Daoy (cell line): ENCODE measurements at places on chromosomes 7 and 10. TPM values are rescaled to one million over a fixed set of nuclear protein-coding genes. Genes with fewer than 3 reads are reported as not detected.

DNA sequence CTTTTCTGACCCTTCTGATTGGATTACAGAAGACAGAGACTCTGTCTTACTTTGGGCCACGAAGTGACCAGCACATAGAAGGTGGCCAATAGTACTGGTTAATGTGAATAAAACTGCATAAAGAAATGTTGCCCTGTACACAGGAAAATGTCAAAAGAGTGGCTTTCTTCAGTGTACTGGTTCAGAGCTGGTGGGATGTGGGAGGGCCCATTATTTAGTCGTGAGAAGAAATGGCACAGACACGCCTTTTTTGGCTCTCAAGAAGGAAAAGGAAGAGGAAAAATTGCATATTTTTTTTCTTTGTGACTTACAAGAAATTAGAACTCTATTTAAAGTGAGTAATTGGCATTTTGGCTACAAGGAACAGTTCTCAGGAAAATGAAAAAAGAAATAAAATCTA lies 129.7 kb downstream of the DGKI start:
- no peak for DNase-seq

The NEBL gene
- total RNA-seq = under 0.01 TPM in 1 of 2 replicates, not detected in the other

- DNase-seq = no peak
These were observed 556.7 kb downstream of the TYW1 start for GRCh38 chr7:67553378-67553777.

- no peak for DNase-seq
These were observed 13.9 kb downstream of the PRSS2 start for GRCh38 chr7:142784716-142785115.

DNA sequence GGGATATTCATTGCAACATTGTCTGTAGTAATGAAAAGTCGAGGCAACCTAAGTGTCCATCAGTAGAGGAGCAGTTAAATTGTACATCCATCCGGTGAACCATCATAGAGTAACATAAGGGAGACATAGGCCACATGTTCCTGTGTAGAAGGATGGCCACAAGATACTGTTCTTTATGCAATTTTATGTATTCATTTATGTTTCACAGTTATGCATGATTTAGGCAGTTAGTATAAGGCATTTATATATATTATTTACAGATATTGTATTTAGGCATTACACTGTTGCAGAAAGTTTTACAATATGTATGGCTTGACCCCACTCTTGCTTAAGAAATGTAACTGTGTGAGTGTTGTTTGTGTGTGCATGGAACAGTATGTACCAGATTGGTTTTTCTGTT lies 36.0 kb upstream of the CDH23 start:
- no peak for DNase-seq

- no peak for DNase-seq
These were observed 9.4 kb upstream of the KAT6B start for GRCh38 chr10:74816824-74817498.

- no peak for DNase-seq
These were observed 208.6 kb downstream of the LHFPL3 start for GRCh38 chr7:104536956-104537355.

GRCh38 chr7:112383671-112384417 lies 66.4 kb upstream of the IFRD1 start:
- peak; percentile 19 for DNase-seq

- DNase-seq = no peak
These were observed 549.1 kb downstream of the LRMDA start for GRCh38 chr10:75980419-75981002.

- no peak for DNase-seq
These were observed 1171.6 kb upstream of the C7orf33 start for GRCh38 chr7:147418966-147419365.

DNA sequence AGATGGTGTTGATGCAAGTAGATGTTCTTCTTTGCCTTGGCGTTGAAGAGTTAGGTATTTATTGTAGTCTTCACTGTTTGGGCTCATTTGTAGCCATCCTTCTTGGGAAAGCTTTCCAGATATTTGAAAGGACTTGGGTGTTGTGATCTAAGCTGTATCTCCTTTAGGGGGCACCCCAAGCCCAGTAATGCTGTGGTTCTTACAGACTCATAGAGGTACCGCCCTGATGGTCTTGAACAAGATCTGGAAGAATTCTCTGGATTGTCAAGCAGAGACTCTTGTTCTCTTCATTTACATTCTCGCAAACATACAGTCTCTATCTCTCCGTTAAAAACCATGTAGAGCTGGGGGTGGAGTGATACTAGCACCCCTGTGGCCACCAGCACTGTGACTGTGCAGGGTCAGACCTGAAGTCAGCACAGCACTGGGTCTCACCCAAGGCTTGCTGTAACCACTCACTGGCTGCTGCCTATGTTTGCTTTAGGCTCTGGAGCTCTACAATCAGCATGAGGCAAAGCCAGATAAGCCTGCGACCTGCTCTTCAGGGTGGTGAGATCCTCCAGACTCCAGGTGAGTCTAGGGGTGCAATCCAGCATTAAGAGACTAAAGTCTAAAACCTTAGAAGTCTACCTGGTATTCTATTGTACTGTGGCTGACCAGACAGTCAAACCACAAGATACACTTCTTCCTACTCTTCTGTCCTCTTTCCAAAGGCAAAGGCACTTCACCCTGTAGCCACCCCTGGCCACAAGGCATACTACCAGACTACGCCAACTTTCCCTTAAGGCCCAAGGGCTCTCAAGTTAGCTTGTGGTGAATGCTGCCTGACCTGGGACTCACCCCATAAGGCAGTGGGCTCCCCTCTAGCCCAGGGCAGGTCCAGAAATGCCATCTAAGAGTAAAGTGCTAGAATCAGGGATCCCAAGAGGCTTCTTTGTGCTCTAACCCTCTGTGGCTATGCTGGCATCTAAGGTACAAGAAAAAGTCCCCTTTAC lies 209.7 kb upstream of the TMEM196 start:
- peak; percentile 83 for DNase-seq

DNA sequence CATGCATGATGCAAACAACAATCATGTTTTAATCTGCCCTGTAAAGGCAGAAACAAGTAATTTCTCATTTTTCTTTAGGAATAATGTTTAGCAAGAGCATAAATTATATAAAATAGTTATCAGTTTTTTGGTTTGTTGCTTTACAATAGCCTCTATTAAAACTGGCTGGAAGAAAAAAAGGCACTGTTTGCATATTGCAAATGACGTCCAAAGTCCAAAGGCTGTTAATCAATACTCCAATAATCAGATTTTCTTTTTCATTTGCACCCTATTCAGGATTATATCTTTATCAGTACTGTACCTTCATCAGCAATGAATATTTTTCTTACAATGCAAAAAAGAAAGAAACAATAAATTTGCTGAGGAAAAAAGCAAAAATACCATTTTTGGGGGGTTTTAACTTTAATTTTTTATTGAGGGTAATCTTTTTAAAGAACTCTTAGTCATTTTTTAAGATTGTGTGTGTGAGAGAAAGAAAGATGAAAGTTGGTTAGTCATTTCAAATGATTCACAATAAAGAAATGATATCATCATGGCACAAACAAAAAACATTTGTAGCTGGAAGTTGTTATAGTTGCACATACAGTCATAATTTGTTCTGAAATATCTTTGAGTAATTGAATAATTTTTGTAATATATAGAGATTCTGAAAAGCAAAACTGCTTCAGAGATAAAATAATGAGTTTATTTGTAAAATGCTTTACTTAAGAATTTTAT lies 44.4 kb upstream of the AKR1C2 start:
- DNase-seq = no peak

The C10orf67 gene
- not detected in 2 replicates for total RNA-seq
